ENCODE measurements at places on chromosomes 3 and 15. TPM values are rescaled to one million over a fixed set of nuclear protein-coding genes. Genes with fewer than 3 reads are reported as not detected.

- no peak for DNase-seq
Measured at GRCh38 chr3:160049565-160049964, 60.9 kb downstream of the IL12A start.

DNA sequence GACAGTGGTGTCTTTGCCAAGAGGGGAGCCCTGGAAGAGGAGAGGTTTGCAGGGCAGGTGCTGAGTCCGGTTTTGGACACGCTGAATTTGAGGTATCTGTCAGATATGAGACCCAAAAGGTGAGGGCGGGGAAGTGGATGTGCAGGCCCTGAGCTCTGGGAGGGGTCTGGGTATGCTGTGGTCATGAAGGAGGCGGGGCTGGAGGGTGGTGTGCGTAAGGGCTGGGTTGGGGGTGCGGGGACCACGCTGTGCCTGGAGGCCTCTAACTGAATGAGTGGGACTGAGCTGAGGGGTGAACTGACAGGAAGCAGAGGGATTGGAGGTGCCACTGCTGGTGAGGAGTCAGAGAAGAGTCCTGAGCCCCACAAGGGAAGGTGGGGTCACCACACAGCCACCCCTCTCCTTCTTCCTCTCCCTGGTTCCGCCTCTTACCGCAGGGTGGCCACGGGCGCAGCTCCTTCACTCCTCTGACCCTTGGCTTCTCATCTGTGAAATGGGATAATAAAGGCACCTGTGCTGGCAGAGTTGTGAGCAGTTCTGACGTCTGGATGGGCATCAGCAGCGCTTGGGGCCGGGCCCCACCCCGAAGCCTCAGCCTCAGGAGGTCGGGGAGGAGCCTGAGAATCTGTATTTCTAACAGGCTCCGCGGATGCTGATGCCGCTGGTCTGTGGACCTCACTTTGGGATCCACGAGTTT is 28.8 kb downstream of the PSTPIP1 start:
- no peak for DNase-seq

ADAMTS7 gene
- 32.2 TPM for polyA plus RNA-seq

DNA sequence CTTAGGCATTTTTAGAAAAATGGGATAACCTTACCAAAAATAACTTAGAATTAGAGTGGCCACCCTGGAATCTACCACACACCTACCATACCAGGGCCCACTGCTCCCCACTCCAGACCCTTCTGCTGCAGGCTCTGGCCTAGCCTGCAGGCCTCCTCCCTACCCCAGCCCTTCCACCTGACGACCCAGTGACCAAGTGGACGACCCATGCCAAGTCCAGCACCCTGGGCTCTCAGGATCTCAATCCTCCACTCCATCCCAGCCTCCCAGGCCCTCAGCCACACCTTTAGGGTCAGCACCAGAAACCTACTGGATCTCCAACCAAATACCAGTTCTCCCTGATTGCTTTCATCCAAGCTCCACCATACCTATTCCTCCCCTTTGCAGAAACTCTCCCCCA is 145.8 kb downstream of the TPRA1 start:
- DNase-seq = no peak

GRCh38 chr15:36605604-36606263 is 26.3 kb downstream of the CDIN1 start:
- DNase-seq = no peak

Data from left renal cortex interstitium (tissue), 4 donors.